DND-41 (cell line): ENCODE measurements at places on chromosomes 7 and 10.

- no peak for DNase-seq
Measured at GRCh38 chr10:132515811-132516726, 21.5 kb upstream of the INPP5A start.

DNA sequence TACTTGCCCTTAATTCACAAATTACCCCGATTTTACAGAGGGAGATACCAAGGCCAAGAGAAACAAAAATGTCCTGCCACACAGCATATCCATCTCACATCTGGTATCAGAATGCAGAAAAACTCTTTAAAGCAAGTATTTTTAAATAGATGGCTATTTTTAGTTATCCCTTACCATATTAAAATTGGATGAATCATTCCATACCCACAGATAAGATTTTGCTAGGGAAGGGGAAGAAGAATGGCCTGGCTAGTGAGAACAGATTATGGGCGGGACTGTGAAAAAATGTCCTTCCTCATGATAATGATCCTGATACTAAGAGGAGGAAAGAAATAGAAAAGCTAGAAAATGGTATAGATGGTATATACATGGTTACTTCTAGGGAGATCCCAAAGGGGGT is 80.6 kb upstream of the GATAD1 start:
- no peak for DNase-seq

GRCh38 chr10:10699427-10699826 is 318.2 kb upstream of the CELF2 start:
- no peak for DNase-seq

- no peak for DNase-seq
Measured at GRCh38 chr7:94701555-94701973, 45.6 kb upstream of the SGCE start.

DNA sequence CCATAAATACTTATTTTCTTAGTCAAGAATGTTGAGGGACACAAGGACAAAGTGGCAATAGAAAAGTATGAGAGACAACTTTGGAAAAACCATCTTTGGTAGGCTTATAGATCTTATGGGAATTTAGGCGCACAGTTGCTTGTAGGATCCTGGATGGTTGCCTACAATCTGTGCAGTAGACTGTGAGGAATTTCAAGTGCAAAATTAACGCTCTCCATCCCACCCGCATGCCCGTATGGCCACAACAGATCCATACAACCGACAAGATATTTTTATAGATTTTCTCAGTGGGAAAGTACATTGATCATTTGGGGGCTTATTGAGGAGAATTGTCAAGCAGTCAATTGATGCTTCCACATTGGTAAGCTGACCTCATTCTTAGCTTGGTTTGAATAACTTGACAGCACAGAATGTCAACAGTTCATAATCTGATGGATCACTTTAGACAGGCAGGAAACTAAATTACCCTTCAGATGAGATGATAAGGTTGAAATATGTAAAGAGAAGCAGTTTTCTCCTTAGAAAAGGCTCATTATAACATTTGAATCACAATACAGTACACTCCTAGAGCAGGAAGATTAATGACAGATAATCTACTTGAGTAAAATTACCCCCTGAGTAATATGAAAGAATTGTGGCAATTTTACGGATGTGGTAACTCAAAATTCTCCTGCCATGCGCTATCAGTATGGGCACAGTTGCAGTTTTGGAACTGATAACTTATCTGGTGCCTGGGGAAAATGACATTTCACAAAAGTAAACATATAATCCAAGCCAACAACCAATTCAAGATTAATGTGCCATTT is 479.7 kb downstream of the KIF20B start:
- no peak for DNase-seq

GRCh38 chr7:116614499-116615262 is 57.3 kb upstream of the MET start:
- no peak for DNase-seq

- no peak for DNase-seq
Measured at GRCh38 chr7:32161708-32162107, 91.5 kb upstream of the PDE1C start.

DNA sequence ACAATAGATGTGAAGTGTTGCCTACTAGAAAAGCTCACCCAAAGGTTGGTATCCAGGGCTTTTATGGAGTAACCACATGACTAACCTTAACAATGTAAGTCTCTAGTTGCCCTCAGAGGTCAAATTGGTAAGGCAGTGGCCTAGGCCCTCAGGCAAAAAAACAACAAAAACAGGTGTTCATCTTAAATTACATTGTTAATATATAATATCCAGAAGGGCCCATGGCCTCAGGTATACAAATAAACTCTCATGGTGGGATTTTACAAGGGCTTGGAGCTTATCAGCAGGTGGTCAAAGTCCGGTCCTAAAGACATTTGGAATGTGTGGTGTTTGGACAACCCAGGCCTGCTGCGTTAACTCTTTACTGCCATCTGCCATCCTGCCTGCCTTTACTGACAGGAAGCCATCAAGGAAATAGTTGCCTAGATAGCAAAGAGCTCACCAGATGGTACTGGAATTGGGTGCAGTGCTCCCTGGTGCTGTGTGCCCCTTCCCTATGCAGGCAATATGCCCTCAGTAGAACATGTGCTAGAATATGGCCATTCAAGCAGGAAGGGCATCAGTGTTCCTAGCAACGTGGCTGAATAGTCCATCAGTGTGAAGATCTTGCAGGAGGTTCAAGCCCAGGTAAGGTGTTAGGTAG is 36.2 kb downstream of the TOMM7 start:
- no peak for DNase-seq

DNA sequence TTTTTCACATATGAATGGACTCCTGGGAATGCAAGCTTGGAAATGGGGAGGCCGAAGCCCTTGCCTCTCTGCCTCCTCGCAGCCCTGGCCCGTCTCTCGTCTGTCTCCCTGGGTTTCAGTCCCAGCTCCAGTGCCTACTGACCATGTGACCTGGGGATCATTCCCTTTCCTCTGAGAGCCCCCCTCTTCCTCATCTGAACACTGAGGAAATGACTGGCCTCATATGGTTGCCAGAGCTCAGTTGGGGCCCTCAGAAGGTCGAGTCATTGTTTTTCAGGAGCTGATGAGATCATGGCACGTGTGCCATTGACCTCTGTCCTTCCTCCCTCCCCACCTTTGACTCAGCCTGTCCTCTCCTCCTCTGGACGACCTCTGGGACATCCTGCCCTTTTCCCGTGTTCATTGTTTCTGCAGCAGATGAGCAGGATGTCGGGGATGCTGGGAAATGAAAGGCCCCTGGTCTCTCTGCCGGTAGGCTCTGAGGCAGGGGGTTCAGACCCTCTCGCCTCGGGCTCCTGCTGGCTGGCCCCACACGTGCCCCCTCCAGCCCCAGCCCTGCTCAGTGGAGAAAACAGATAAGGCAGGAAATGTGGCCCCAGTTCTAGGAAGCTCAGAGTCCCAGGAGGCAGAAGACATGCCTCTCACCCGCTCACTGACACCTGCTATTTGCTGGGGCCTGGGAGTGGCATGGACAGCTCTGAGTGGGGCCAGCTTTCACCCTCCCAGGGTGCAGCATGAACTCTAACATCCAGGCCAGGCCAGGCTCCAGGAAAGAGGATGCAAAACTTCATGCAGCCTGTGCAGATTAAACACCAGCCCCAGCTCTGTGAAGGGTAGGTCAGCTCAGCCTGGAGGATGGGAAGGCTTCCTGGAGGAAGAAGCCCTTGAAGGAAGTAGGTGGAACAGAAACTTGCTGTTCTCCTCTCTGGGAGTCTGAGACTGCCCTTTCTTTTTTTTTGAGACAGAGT is 8.3 kb upstream of the PPP1R35 start:
- DNase-seq, result peak; percentile 88

DNA sequence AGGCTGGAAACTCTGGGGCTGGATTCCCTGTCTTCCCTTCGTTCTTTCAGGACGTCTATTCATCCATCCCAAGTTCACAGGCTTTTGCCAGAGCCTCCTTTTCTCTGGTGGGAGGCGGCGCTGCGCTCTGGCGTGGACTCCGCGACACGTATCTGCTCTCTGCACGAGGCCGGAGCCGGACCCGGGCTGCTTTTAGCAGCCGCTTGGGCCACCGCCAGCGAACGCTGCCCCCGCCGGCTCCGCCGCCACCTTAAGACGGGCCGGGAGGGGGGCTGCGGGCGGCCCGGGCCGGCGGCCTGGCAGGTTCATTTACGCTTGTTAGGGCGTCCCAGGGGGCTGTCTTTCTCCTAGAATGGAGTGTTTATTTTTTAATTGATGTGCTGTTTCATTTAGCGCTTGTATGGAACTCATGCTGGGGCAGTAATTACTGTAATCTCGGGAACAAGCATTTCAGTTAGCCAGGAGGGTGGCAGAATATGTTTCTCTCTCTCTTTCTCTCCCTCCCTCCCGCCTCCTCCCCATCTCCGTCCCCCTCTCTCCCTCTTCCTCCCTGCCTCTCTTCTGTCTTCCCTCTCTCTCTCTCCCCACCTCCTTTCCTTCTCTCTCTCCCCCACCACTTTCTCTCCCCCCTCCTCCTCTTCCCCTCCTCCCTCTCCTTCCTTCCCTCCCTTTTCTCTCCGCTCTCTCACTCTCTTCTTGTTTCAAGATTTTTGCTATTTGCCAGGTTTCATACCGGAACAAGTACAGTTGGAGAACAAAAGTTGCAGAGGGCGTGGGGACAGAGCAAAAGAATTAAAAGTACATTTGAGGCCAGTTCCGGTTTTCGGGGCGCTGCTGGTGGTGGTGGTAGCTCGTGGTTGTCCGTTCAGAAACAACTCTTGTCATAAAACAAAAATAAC is 1.3 kb upstream of the FZD8 start:
- DNase-seq, result no peak

GRCh38 chr7:26398427-26398755 is 106.7 kb downstream of the SNX10 start:
- DNase-seq, result no peak

- no peak for DNase-seq
Measured at GRCh38 chr10:24685958-24686540, 37.6 kb downstream of the ARHGAP21 start.

DNA sequence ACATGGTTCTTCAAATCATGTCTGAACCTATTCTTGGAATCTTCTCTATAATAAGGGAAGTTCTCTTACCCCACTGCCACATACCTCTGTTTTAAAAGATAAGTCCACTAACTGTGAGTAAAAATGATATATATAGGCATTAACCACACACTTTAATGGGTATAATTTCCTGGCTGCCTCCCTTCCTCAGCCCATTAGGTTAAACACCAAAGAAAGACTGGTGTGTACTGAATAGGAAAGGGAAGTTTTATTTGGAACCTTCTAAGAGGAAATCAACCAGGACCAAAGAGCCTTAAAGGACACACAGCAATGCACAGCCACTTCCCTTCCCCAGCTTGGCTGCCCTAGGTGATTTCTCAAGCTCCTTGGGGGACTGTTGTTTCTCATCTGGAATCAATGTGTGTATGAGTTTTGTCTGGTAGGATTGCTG is 5.0 kb upstream of the WBP1L start:
- no peak for DNase-seq

- no peak for DNase-seq
Measured at GRCh38 chr7:104412911-104413310, 84.5 kb downstream of the LHFPL3 start.

GRCh38 chr7:135143885-135144668 is 3.8 kb upstream of the TMEM140 start:
- DNase-seq, result no peak

- DNase-seq, result no peak
Measured at GRCh38 chr10:132101529-132101928, 35.8 kb downstream of the JAKMIP3 start.

DNA sequence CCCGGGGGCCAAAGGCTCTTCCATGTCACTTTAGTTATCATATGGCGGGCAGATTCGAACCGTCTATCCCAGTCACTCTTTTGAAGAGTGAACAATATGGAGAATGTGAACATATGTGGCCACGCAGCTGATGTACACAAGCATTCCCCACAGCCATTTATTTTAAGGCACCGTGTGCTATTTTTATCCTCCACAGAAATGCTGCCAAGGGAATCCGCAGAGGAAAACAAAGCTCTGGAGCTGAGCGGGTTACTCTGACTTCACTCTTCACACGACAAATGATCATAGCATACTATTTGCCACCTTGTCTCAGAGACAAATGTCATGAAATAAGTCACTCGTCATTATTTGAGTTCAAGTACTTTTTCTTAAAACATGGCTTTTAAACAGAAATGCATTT is 100.3 kb downstream of the CTBP2 start:
- DNase-seq, result no peak

DNA sequence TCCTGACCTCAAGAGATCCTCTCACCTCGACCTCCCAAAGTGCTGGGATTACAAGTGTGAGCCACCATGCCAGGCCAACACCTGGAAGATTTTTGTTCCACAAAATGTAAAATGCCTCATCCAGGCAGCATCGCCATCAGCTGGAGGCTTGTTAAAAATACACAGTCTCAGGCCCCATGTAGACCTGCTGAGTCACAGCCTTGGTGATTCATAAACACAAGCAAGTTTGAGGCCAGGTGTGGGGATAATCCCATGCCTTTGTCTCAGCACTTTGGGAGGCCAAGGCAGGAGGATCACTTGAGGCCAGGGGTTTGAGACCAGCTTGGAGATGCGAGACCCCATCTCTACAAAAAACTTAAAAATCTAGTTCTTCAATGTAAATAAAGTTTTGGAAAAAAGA is 49.1 kb upstream of the FOXK1 start:
- no peak for DNase-seq

DNA sequence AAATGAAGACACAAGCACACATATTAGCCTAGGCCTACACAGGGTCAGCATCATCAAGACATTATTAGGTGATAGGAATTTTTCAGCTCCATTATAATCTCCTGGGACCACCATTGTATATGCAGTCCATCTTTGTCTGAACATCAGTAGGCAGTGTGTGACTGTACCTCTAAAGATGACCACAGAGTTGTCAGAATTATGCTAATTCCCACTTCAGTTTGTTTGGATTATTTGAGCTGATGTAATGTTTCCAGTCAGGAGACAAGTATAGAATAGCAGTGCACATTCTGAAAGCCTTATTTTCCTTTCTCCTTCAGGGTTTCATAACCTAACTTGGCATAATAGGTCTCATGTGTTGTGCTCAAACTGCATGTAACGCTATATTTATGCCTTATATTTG is 306.4 kb downstream of the NXPH1 start:
- DNase-seq, result no peak

DNA sequence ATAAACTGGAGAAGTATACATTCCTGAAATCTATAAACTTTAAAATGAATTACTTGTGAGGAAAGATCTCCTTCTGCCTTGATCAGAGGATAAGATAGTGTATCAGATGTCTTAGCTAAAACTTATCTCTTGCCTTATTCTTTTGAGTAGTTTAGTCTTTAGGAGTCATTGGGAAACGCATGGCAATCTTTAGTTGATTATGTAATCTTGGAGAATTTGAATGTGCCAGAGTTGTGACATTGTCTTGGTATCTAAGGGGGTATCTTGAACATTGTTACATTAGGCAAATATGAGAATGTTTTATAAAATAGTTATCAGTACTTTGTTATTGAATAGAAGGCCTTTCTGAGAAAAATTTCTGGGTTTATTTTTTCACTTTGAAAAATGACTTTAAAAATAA is 61.6 kb upstream of the ADRA2A start:
- no peak for DNase-seq

GRCh38 chr7:47887016-47887640 is 61.1 kb downstream of the PKD1L1 start:
- no peak for DNase-seq

GRCh38 chr7:35761871-35762677 is 38.8 kb upstream of the SEPTIN7 start:
- DNase-seq, result no peak
